ENCODE measurements at places on chromosomes 6 and 20. TPM values are rescaled to one million over a fixed set of nuclear protein-coding genes. Genes with fewer than 3 reads are reported as not detected.

GRCh38 chr20:56796345-56796744 is 167.2 kb downstream of the TFAP2C start:
- no peak for DNase-seq

DNA sequence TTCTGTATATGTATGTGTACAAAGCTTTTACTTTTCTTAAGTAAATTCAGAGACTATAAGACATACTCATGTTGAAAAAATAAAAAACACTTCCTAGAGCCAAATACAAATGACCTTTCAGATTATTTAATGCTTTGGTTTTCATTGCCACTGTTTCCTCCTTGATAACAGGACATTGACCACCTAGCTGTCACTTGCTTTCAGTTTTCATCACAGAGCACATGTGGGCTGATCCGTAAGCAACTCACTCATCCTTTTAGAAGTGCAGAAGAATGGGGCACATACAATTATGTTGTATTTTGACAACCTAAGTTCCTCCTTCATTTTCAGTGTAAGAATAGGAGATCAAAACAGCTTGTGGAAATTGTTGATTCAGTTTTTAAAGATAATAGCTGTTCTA is 6.2 kb downstream of the ZBTB2 start:
- no peak for DNase-seq

DNA sequence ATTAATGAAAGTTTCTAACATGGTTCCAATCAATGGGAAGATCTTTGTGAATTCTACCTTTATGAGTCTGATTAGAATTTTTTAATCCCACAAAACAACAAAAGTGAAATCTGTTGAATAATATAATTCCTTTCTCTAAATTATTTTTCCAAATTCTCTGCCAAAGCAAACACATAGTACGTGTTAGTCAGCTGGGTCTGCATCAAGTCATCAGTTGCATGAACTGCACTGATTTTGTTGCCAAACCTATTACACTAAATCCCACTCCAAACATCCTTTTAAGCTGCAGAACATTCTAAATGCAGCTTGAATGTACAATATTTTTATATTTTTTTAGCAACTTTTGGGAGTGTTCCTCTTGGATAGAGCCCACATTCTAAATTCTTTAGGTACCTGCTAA is 199.0 kb upstream of the HSF2 start:
- DNase-seq, result no peak

- no peak for DNase-seq
These were observed 80.8 kb upstream of the FUCA2 start for GRCh38 chr6:143592335-143592734.

- no peak for DNase-seq
These were observed 110.2 kb downstream of the WDR27 start for GRCh38 chr6:169591616-169592015.

GRCh38 chr6:2877057-2877882 is 25.8 kb downstream of the SERPINB9 start:
- DNase-seq, result no peak

- no peak for DNase-seq
These were observed 272.4 kb downstream of the GMDS start for GRCh38 chr6:1972962-1973361.

DNA sequence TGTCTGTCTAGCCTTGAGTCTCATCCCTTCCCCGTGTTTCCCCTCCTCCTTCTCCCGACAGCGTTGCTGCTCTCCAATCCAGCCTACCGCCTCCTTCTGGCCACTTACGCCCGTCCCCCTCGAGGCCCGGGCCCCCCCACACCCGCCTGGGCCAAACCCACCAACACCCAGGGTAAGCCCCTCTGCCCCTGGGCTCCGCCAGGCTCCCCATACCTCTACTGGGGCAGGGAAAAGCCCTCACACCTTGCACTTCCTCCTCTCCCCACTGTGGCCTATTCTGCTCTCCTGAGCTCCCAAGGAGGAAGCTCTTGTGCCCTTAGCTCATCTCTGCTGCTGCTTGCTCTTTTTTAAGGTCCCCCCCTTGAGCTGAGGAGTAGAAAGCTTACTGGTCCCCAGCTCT is 11.0 kb downstream of the DDR1 start:
- DNase-seq, result no peak

- peak; percentile 79 for DNase-seq
These were observed 112.0 kb downstream of the HFE start for GRCh38 chr6:26199057-26199772.

GRCh38 chr20:11377761-11378160 is 539.9 kb upstream of the BTBD3 start:
- DNase-seq, result no peak

GLP1R gene
- total RNA-seq, result 0.43 TPM

PRRT1 gene
- 1.4 TPM for total RNA-seq

PRICKLE4 gene
- total RNA-seq, result not detected

Data from activated naive CD8-positive, alpha-beta T cell treated with anti-CD3 and anti-CD28 coated beads for 36 hours (primary cell).